ENCODE measurements at places on chromosomes 4 and X. TPM values are rescaled to one million over a fixed set of nuclear protein-coding genes. Genes with fewer than 3 reads are reported as not detected.

- no peak for DNase-seq
Observed at GRCh38 chr4:186240848-186241491, 13.7 kb downstream of the KLKB1 start.

DNA sequence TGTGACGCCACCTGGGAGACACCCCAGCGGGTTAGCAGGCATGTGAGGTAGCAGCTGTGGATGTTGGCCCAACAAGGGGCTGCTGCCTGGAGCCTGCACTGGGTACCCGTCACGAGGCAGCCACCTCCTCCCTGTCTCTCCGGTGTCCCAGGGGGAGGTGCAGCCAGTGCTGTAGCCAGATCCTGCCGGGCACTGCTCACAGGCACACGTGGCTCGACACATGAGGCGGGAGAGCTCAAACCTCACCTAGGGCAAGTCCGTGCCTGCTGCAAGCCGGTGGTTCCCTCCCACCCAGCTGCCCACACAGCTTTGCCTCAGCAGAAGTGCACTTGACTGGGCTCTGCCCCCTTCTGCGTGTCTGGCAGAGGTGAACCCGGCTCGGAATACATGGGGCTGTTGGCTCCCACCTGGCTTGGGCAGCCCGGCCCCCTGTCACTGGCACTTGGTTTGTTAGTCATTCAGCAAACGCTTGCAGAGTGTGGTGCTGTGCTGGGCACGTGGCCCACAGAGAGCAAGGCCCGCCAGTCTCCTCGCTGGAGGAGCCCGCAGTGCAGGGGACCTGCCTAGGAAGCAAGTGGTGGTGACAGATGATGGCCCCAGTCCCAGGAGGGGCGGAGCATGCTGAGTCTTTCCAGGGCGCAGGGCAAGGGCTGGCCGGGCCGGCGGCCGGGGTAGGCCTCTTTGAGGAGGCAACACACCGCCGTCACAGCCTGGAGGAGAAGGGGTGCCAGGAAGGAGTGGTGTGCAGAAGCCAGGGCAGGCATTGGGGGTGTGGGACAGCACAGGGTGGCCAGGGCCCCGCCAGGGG is 10.1 kb upstream of the SH3TC1 start:
- no peak for DNase-seq

- peak; percentile 5 for DNase-seq
Observed at GRCh38 chr4:156475322-156475721, 496.3 kb downstream of the PDGFC start.

DNA sequence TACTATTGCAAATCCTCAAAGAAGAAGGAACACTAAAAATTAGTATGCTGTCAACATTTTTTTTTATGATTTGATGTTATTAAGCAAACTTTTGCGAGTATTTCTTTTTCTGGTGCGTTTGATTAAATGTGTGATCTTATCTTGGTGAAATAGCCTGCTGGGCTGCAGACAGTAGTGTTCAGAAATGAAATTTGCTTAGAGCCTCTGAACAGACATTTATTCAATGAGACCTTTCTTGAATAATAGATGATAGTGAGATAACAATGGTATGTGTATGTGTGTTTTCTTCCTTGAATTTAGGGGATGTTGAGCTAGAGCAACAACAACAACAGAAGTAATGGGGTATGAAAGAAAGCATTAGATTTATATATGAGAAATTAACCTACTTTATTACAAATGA is 12.7 kb downstream of the ADGRL3 start:
- DNase-seq, result no peak

DNA sequence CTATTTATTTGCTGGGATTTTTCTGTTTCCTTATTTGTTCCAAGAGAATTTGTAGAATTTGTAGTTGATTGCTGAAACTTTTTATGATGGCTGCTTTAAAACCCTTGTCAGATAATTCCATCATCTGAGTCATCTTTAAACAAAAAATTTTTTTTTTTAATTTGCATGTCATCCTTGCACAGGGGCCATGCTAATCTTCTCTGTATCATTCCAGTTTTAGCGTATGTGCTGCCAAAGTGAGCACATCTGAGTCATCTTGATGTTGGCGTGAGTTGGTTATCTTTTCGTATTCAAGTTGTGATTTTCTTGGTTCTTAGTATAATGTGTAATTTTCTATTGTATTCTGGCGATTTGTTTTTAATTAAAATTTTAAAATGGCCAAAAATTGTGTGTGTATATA is 18.7 kb upstream of the ZNF157 start:
- no peak for DNase-seq

DNA sequence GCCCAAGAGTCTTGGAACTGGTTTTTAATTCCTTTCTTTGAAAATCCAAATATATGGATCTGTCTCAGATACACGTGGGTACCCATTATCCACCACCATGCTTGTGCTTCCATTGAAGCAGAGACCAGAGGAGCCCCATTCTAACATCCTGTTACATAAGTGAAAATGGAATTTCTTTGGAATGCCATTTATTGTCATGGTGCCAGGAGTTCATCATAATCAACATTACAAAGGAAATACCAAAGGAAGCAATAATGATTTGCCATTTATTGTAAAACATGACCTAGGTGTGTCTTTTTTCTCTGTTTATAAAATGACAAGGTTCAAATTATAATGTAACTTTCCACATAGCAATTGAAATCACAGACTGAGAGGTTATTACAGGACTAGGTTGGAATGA is 61.7 kb downstream of the PALLD start:
- no peak for DNase-seq

DNA sequence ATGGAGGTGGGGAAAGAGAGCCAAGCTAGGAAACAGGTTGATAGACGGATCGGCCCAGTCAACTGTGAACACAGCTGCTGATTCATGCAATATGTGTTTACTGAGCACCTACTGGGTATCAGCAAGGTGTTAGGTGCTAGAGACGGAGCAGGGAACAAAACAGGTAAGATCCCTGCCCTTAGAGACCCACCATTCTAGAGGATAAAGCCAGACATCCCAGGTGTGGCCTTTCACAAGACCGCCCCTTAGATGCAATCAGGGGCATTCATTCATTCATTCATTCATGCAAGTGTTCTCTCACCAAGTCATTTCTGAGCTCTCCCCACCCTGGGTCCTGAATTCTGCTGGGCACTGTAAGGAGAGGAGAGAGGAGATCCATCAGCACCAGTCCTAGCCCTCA is 20.2 kb upstream of the MTM1 start:
- no peak for DNase-seq

DNA sequence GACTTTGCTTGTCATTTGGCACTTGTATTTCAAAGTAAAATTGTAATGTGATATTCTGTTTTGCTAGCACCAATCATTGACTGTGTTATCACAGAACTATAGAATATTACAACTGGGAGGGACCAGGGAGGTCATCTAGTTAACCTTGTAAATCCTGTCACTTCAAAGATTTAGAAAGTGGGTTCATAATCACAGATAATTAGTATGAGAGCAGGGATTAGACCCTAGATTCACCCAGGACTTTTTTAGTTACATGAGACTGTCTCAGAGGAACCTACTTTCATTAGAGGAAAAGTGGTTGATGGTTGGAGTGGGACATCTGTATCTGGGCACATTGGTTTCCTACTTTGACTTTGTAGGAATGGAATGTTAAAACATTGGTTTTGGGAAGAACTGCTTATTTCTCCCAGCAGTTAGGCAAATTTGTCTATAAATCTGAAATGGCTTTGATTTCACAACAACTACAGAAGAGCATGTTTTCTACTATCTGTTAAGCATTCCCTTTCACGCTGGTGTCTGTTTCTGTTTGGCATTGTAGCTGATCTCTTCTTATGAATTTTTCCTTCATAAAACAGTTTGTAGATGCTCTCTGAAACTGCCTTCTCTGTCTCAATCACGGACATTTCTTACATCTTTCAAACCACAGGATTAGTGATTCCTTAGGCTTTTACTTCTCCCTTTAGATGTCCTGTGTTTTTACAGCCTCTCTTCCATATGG is 144.1 kb downstream of the DIPK2B start:
- no peak for DNase-seq

- DNase-seq, result no peak
Observed at GRCh38 chr4:176762661-176763308, 29.9 kb downstream of the VEGFC start.

GRCh38 chrX:111095974-111096895 is at the start of gene PAK3:
PAK3 (plus strand) TSS chrX:111096191; CDS start chrX:111123104, 26,913 bp downstream.
- peak; percentile 28 for DNase-seq

GRCh38 chrX:16137416-16138107 is 14.2 kb downstream of the GRPR start:
- DNase-seq, result no peak

GRCh38 chr4:17385403-17385802 is 126.5 kb downstream of the QDPR start:
- DNase-seq, result no peak

GRCh38 chrX:23838953-23839352 is 56.0 kb downstream of the SAT1 start:
- DNase-seq, result no peak

DNA sequence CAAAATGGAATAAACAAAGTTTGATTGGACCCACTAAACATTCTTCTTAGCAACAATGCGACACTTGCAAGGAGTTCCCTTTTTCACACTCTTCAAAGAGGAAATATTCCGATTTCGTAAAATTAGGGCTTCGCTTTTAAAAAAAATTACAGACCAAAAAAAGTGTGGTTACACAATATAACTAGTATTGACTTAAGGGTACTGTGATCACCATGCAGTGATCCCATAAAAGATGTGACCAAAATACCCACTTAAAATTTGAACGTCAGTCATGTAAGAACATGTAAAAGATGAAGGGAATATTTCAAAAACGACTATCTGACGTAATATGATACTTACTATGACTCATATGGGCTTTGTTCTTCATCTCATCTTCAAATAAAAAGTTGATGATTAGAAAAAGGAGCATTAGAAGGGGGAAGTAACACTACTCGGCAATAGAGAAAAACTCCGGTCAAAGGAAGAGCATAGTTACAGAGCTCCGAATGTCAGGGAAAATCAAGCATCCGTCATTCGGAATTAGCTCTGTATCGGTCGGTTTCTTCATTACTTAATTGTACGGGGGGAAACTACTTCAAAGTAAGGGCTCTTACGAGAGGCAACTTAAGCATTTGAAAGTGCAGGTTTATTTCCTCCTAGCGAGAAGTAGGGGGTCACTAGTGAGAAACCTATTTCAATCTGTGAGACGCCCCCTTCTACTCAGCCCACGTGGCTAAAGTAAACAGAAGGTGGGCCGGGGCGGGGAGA is 1.3 kb upstream of the TET2 start:
- no peak for DNase-seq

- no peak for DNase-seq
Observed at GRCh38 chrX:96389281-96390047, 295.2 kb upstream of the DIAPH2 start.

GRCh38 chrX:124212622-124213021 is 119.8 kb upstream of the TEX13D start:
- DNase-seq, result no peak

- no peak for DNase-seq
Observed at GRCh38 chr4:13201241-13201640, 282.9 kb downstream of the RAB28 start.

GRCh38 chr4:45472490-45472889 is 651.4 kb downstream of the GABRG1 start:
- no peak for DNase-seq

- DNase-seq, result no peak
Observed at GRCh38 chr4:22196551-22196950, 248.0 kb upstream of the KCNIP4 start.

DNA sequence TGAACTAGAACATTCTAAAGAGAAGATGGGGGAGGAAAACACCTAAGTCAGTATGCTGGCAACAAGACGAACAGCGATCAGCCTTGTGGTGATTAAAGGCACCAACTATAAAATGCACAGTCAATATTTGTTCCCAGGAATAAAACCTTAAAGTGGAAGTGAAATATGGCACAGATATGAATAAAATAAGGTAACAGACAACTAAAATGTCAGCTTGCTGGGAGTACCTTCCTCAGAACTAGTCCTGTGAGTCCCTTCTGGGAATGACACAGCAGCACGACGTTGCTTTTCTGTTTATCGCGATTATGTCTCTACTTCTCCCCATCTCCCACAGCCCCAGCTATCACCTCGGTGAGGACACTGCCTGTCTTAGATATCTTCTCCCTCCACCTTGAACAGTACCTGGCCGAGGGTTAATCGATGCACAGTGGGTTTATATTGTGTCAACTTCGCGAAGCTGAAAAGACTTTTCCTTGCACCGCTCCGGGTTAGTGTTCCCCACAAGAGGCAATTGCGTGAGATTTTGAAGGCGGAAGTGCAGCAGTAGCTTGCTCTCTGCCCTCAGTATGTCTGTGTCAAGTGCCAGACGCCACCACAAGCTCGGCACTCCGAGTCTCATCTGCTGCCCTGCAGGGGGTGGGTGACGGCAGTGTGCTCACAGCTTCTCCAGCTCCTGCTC is 17.4 kb downstream of the MTNR1A start:
- no peak for DNase-seq

DNA sequence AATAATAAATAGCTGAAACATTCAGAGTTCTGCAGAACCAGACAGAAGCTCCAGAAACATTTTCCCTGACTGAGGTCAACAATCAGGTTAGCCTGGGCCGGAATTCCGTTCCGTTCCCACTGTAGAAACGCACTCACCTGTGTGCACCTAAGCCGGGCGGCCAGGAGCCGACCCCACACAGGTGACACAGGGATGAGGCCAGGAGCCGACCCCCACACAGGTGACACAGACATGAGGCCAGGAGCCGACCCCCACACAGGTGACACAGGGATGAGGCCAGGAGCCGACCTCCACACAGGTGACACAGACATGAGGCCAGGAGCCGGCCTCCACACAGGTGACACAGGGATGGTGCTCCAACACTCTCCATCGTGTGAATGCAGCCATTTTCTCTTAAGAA is 21.9 kb downstream of the FAT1 start:
- DNase-seq, result no peak

DNA sequence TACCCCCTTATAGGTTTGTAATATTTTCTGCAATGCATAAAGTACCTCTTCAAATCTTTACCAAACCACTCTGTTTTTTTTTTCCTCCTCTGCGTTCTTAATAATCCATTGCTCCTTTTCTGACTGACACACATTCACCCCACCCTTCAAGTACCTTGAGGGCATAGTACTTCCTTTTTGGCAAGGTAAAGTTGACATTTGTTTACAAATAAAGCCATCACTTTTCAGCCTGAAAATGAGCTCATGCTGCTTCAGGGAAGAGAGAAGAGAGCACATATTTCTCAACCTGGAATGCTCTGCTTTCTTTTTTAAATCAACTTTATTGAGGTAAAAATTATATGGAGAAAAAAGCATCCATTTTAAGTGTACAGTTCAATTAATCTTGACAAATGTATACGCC is 113.9 kb downstream of the AGTR2 start:
- DNase-seq, result no peak

GRCh38 chr4:109083911-109084310 is 218.5 kb downstream of the COL25A1 start:
- DNase-seq, result no peak

GRCh38 chr4:77360451-77360850 is 203.4 kb downstream of the CCNG2 start:
- no peak for DNase-seq

MOSPD2 gene
- total RNA-seq, result 10.0 TPM

GATA1 gene
- total RNA-seq, result not detected

TIGD2 gene
- total RNA-seq, result 8.8 TPM

CSAG1 gene
- 5.1 TPM for total RNA-seq

ATP1B4 gene
- total RNA-seq, result not detected

SSX1 gene
- total RNA-seq, result not detected

CCNB3 gene
- total RNA-seq, result 0.33 TPM

SLC34A2 gene
- 0.41 TPM for total RNA-seq
